Hematopoietic multipotent progenitor cell treated with erythropoietin and hydrocortisone succinate and interleukin-3 and kit ligand, for 8 days (in vitro differentiated cells): ENCODE measurements at places on chromosomes 11 and 22.

GRCh38 chr11:122758339-122758738, 80.0 kb upstream of the CRTAM start:
- no peak for DNase-seq

- no peak for DNase-seq
These were observed 53.1 kb downstream of the PDE2A start for GRCh38 chr11:72621008-72621610.

- no peak for DNase-seq
These were observed 56.9 kb downstream of the ATG16L2 start for GRCh38 chr11:72871119-72871518.

DNA sequence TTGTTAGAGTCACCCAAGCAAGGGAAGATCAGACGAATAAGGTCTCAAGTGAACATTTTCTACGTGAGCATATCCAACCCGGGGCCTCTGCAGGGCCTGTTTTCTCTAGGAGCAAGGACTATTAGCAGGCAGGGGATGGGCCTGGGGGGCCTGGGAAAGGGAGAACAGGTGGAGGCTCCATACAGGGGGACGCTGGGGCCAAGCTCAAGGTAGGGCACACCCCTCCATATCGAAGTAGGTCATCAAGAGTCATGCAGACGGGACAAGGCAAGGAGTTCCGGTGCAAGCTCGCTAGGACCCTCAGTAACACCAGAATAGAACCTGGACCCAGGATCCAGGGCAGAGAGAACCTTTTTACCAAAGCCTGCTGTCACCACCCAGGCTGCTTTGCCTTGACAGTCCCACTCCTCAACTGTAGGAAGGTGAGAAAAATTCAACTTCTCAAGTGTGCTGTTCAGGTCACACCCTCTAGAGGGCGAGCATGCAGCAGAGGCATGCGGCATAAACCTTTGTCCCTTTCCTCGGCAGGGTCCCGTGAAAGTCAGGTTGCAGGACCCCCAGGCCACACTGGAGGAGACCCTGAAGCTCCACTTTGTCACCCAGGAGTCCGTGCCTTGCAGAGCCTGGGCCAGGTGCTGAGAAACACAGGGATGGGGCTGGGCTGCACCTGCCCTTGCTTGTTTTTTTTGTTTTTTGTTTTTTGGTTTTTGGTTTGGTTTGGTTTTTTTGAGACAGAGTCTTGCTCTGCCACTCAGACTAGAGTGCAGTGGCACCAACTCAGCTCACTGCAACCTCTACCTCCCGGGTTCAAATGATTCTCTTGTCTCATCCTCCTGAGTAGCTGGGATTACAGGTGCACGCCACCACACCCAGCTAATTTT, 8.6 kb upstream of the APOBEC3B start:
- peak; percentile 61 for DNase-seq

GRCh38 chr11:45272701-45273100, 13.4 kb downstream of the SYT13 start:
- DNase-seq: no peak
